CD4-positive, alpha-beta T cell treated with Interleukin-12 subunit alpha and Interleukin-12 subunit beta, for 1 hour (primary cell): ENCODE measurements at places on chromosomes 7 and 10.
A peak's percentile ranks its signal among the peaks of the same experiment; 100 is the strongest.

DNA sequence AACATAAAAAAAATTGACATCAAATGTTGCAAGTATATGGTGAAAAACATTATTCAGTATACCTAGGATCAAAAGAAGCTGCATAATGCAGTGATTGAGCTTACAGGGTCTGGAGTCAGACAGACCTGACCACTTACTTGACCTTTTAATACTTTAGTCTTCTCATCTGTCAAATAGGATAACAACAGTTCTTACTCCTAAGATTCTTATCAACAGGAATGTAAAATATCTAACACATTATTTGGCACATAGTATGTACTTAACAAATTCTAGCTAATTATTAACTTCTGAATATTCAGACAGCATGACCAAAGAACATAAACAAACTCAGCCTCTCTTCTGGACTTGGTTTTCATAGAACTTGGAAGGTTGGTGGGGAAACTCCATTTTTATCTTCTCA lies 45.6 kb upstream of the PIP4K2A start:
- no peak for DNase-seq

DNA sequence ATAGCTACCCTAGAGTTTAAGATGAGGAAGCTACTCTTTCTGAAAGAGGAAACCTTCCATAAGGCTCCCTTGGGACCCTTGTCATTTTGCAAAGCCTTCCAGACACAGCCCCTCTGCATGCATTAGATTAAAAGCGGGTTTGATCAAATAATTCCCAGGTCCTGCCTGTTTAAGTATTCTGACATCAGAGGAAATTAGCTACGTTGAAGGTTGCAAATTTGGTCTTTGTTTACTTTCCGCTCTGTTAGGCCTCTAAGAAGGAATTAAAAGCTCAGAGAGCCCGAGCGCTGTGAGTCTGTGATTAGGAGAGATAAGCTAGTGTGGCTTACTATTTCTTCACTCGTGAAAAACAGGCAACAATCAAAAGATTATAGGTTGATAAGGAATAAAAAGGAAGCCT lies 1.4 kb upstream of the THSD7A start:
- DNase-seq: no peak

DNA sequence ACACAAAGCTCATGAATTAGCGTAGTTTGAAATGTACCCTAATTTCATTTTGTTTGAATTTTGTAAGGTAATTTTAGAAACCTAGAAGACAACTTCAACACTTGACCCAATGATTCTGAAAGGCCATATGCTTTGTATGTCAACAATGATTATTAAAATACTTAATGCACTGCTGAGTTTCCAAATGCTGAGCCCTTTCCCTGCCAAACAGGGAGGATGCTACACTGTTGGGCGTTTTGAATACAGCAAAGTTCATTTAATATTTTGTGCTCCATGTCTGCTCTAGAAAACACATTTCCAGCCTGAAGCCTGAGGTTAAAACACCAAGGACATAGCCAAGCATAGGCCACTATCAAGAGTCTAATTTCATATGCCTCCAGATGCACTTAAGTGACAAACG lies 99.8 kb downstream of the ICA1 start:
- no peak for DNase-seq

DNA sequence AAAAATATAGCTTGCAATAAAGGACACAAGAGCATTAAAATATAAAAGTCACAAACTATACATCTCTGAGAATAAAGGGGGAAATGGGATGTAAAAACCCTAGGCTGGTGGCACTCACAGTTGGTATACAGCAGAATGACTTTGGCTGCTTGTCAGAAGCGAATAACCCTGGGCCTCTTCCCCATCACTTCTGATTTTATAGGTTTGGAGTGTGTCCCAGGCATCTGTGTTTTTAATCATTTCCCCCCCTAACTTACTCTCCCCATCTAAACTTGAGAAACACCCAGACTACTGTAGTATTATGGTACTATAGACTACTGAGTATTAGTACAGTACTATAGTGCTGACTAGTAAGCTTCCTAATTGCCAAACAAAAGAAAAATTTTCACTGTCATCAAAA lies 1.8 kb upstream of the RPA3 start:
- DNase-seq: no peak

DNA sequence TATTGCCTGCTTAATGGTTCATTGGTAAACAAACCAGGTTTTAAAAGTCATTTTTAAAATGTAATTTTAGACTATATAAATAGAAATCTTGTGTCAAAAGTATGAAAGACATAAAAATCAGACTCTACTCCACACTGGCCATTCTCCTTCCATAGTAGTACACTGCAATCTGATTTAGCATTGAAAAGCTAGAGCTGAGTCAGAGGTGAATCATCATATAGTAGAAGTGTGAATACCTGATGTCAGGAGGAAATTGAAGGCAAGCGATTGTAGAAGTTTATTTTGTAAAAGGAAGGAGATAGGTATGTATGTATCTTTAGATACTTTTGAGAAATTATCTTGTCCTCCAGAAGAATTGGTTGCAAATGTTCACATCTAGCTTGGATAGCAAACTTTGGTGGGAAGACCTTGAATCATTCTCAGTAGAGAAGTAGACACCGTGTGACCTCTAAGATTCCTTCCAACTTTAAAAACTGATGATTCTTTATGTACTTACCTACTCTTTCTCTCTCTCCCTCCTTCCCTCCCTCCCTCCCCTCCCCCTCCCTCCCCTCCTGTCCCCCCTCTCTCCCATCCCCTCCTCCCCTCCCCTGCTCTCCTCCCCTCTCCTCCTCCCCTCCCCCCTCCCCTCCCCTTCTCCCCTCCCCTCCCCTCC lies 88.1 kb downstream of the BTAF1 start:
- no peak for DNase-seq

GRCh38 chr10:99329304-99329553 lies at the start of gene CNNM1:
Gene CNNM1 (plus strand): TSS chr10:99329356. CDS start chr10:99329388, 32 bp downstream.
- DNase-seq: peak; percentile 4

GRCh38 chr10:116169782-116170445 lies 103.1 kb downstream of the GFRA1 start:
- DNase-seq: no peak

DNA sequence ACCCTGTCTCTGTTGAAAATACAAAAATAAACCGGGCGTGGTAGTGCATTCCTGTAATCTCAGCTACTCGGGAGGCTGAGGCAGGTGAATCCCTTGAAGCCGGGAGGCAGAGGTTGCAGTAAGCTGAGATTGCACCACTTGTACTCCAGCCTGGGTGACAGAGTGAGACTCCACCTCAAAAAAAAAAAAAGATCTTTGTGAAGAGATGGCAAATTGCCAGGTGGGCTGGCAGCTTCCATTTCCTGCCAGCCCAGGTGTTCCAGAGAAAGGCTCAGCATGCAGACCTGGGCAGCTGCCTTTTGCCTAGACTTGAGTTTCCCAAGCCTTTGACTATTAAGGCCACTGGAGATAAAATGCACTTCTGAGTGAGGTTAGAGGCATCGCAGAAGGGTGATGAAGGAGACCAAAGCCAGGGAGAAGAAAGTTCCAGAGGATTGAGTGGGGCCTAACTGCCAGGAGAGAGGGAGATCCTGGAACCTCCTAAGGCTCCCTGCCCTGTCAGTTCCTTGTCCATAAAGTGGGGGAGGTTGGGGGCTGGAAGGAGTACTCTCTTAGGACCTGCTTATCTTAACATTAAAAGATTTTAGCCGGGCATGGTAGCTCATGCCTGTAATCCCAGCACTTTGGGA lies 10.0 kb upstream of the DDIT4 start:
- peak; percentile 61 for DNase-seq
